ENCODE measurements at places on chromosomes 2 and 18.

- DNase-seq = no peak
Observed at GRCh38 chr2:80335411-80335810, 30.9 kb upstream of the LRRTM1 start.

DNA sequence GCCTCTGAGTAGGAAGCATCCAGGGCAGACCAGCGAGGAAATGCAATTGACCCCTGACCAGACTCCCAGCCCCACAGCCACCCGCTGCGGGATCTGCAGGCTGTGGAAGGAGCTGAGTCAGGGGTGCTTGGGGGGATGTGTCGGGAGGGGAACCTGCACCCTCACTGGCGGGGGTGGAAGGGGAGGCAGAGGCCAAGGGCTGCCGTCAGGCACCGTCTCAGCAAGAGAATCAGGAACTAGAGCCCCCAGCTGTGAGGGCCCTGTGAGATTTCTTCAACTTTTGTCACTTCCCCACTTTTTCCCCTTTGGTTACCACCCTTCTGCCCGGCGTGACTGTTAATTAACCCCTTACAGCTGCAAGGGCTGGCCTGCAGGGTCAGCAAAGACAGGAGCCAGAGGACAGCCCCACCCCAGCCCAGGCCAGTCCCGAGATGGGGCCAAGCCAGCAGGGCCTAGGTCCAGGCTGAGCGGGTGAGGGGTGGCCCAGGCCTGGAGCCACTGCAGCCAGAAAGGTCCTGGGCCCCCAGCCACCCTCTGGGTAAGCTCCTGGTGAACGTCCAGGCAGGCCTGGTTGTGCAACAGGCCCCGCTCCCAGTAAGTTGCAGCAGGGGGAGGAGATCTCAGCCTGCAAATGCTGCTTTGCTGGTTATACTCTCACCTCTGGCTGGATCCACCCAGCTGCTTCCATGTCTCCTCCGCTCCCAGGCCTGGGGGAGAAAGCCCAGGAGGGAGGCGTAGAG, 147.0 kb upstream of the ID2 start:
- no peak for DNase-seq

DNA sequence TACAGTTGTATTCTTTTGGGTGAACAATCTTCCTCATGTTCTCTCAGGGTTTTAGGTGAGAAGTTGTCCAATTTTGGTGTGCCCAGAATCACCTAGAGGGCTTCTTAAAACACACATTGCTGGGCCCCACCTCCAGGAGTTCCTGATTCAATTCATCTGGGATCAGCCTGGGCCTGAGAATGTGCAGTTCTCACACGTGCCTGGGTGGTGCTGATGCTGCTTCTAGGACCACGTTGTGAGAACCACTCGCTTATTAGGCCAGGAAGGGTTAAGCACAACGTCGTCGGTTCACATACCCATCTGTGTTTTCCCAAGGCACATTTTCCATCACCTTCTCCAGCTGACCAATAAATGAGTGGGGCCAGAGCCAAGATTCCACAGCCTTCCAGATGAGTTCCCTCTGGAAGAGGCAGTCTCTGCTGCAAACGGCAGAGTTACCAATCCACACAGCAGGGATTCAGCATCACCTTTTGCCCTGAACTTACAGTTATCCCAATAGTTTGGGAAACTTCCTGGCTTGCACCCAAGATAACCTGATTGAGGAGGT, 277.7 kb upstream of the HNRNPA3 start:
- peak; percentile 1 for DNase-seq

DNA sequence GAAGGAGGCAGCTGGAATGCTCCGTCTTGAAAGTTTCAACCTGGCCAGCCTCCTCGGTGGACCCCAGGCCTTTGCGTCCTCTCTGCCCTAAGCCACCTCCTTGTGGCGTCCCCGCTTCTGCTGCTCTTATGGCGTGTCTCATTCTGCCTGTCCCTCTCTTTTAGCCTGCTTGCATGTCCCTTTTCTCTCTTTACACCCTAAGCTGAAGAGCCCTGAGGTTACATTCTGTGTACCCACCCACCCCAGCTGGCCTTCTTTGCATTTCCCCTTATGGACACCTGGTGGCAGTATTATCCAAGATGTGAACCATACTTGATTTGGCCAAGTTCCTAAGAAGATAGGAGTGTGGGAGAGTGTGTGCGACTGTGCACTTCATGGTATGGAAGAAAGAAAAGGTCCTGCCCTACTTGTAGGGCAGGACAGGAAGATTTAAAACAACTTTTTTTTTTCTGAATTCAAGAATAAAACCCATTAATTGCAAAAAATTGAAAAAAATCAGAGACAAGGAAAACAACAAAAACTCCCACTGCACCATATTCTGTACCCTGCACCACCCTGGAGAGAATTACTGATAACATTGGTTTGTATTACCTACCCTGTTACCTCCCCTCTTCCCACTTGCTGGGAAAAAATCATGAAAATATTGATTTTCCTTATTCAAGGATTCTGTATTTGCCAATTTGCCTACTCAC, 77.4 kb downstream of the DYSF start:
- DNase-seq = peak; percentile 45

- peak; percentile 82 for DNase-seq
Observed at GRCh38 chr18:41126541-41127235, 828.3 kb upstream of the PIK3C3 start.

DNA sequence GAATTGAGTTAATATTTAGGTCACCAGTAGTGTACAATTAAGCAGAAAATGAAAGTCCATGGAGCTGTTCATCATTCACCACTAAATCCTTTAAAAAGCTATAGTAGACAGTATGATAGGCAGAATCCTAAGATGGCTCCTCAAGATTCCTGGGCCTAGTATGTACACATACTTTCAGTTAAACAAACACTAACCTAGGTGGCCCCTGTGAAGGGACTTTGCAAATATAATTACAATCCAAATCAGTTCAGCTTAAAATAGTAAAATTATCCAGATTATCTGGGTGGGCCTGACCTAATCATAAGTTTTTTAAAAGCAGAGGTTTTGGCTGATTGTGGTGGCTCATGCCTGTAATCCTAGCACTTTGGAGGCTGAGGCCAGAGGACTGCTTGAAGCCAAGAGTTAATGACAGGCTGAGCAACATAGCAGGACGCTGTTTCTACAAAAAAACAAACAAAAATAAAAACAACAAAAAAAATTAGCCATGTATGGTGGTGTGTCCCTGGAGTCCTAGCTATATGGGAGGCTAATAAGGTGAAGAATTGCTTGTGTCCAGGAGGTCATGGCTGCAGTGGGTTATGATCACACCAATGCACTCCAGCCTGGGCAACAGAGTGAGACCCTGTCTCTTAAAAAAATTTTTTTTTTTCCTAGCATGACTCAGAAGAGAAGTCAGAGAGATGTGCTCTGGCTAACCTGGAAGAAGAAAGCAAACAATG, 13.9 kb downstream of the MEX3C start:
- DNase-seq = no peak
